ENCODE measurements at places on chromosomes 1 and 21. TPM values are rescaled to one million over a fixed set of nuclear protein-coding genes. Genes with fewer than 3 reads are reported as not detected.
A peak's percentile ranks its signal among the peaks of the same experiment; 100 is the strongest.

Gene CHODL
- total RNA-seq = not detected

Gene FLG2
- not detected for total RNA-seq

Gene FCGR3B
- total RNA-seq = not detected

Gene OR2T8
- not detected for total RNA-seq

Gene PLA2G4A
- 2.9 TPM for total RNA-seq

Gene LCE1D
- not detected for total RNA-seq

Gene S1PR1
- total RNA-seq = 44.3 TPM

GRCh38 chr1:183841950-183842794 lies 37.3 kb downstream of the RGL1 start:
- peak; percentile 96 for DNase-seq

DNA sequence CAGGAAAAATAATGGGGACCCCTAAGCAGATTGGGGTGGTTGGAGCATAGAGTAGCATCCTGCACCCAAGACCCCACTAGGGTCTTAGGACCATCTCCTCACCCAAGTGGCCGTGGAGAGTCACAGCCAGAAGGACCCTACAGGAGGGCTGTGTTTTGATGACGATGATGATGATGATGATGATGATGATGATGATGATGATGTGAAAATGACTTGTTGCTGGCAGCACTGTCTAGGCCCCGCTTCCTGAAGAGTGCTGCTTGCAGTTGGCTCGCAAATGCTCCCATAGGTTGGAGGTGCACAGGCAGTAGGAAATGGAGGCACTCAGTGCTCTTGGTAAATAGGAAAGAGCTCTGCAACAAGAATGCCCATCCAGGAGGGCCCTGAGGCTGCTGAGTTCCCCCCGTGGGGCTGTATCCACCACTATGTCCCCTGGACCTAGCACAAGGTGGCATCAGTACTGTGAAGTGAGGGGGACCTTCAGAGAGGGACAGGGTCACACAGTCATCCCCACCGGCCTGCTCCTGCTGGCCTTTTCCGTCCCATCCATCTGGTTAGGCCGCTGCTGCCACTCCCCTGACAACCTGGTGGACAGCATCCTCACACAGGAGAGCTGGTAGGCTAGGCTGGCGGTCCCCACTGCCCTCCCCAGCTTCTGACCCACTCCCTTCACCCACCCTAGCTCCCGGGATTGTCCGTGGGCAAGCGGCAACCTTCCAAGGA lies 139.6 kb downstream of the FOXD2 start:
- DNase-seq = no peak

- no peak for DNase-seq
Measured at GRCh38 chr1:232557096-232557495, 72.8 kb downstream of the SIPA1L2 start.

GRCh38 chr1:17696417-17697301 lies 58.5 kb upstream of the ACTL8 start:
- peak; percentile 67 for DNase-seq

- no peak for DNase-seq
Measured at GRCh38 chr1:167544447-167545093, 9.0 kb downstream of the CREG1 start.

- DNase-seq = no peak
Measured at GRCh38 chr21:38342739-38343138, 85.9 kb downstream of the KCNJ15 start.

- DNase-seq = no peak
Measured at GRCh38 chr1:198934426-198934825, 295.6 kb downstream of the PTPRC start.

- DNase-seq = peak; percentile 93
Measured at GRCh38 chr1:235999259-235999925, 65.5 kb downstream of the NID1 start.

DNA sequence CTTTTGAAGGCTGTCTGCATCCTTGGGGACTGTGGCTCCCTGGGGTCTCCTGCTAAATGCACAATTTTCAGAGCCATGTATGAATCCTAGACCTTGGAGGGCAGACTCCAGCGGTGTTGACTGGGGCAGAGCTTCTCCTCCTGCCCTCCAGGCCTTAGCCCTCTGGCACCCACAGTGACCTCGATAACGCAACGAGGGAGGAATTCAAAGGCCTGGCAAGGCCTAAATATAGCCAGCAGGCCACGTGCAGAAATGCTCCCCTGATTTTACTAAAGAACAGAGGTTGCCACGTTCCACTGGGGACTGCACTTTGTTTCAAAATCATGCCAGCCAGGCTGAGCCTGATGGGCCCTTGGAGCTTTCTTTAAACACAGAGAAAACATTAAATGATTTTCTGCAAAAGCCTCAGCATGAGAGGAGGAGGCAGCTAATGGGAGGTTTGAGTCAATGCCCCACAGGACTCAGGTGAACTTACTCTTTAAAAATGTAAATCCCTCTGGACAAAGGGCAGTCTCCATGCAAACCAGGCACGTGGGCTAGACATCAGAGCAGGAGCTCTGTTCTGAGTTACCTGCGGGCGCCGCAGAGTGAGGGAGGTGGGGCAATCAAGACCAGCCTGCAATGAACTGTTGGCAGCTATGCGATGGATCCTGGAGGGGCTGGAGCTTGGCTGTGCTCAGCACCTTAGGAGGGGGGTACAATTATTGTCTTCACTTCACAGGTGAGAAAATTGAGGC lies 28.0 kb downstream of the GRIK3 start:
- DNase-seq = no peak

GRCh38 chr1:93899543-93900207 lies 9.6 kb downstream of the GCLM start:
- no peak for DNase-seq

- no peak for DNase-seq
Measured at GRCh38 chr1:225152061-225152460, 222.6 kb downstream of the DNAH14 start.
